ENCODE measurements at places on chromosomes 4 and X. TPM values are rescaled to one million over a fixed set of nuclear protein-coding genes. Genes with fewer than 3 reads are reported as not detected.
A peak's percentile ranks its signal among the peaks of the same experiment; 100 is the strongest.

FRG2 gene
- total RNA-seq: not detected

PAK3 gene
- total RNA-seq: 8.0 TPM

CFAP99 gene
- total RNA-seq: not detected

CCKAR gene
- total RNA-seq: not detected

CXXC4 gene
- 1.6 TPM for total RNA-seq

GRCh38 chrX:10944136-10944885, 166.8 kb upstream of the HCCS start:
- peak overlapping the region; percentile 77 for H3K27ac ChIP-seq
- H3K36me3 ChIP-seq: no peaks in the 10 kb centered on the region
- no peaks in the 10 kb centered on the region for H3K27me3 ChIP-seq

DNA sequence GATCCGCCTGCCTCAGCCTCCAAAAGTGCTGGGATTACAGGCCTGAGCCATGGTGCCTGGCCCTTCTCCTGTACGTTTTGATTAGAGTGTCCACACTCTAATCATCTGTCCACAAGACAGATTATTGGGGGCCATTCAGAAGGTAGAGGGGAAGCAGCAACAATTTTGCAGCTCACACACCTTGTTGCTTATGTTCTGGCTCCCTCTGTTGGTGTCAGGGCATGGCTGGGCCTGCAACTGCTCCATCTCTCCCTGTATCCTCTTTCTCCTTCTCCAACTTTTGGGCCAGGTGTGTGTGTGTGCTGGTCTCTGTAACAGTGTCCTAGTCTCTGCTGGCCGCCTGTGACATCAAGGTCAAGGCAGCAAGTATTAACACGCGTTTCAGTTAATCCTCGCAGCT, 125.5 kb upstream of the MBNL3 start:
- H3K27ac ChIP-seq: no peak overlapping the region
- H3K4me1 ChIP-seq: no peaks in the 10 kb centered on the region
- peaks cover 11% of the 10 kb centered on the region for H3K27me3 ChIP-seq
- H3K36me3 ChIP-seq: no peaks in the 10 kb centered on the region

DNA sequence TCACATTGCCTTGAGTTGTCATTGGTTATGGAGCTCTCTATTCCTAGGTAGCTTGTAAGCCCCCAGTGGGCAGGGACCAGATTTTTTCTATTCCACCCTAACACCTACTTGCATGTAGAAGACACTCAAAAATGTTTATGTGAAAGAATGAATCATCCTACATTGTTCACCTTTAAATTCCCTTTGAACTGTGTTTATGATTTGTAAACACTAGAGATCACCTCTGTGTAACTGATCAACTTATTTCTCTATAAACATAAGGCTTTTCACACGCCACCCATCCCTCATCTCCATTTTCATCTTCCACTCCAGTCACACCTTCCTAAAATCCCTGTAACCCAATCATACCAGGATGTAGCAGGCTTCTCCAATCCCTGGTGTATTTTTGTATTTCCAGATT, 142.6 kb upstream of the LEF1 start:
- H3K27ac ChIP-seq: no peak overlapping the region
- H3K4me1 ChIP-seq: no peaks in the 10 kb centered on the region
- H3K36me3 ChIP-seq: no peaks in the 10 kb centered on the region
- no peak overlapping the region for H3K4me3 ChIP-seq
- no peaks in the 10 kb centered on the region for H3K27me3 ChIP-seq

GRCh38 chr4:121449416-121449815, 68.6 kb upstream of the QRFPR start:
- no peaks in the 10 kb centered on the region for H3K27me3 ChIP-seq
- H3K4me3 ChIP-seq: no peak overlapping the region
- no peak overlapping the region for H3K27ac ChIP-seq
- no peaks in the 10 kb centered on the region for H3K4me1 ChIP-seq
- DNase-seq: no peak
- H3K36me3 ChIP-seq: no peaks in the 10 kb centered on the region

GRCh38 chr4:158938220-158939044, 164.4 kb upstream of the RAPGEF2 start:
- H3K36me3 ChIP-seq: no peaks in the 10 kb centered on the region
- H3K4me1 ChIP-seq: peaks cover 2% of the 10 kb centered on the region
- peak; percentile 27 for DNase-seq
- H3K27ac ChIP-seq: no peak overlapping the region
- no peaks in the 10 kb centered on the region for H3K27me3 ChIP-seq

GRCh38 chr4:61202638-61203435, 2.7 kb downstream of the ADGRL3 start:
- H3K36me3 ChIP-seq: no peaks in the 10 kb centered on the region
- peak overlapping the region; percentile 84 for H3K4me3 ChIP-seq
- H3K27me3 ChIP-seq: peaks cover 18% of the 10 kb centered on the region
- H3K27ac ChIP-seq: peak overlapping the region; percentile 49

DNA sequence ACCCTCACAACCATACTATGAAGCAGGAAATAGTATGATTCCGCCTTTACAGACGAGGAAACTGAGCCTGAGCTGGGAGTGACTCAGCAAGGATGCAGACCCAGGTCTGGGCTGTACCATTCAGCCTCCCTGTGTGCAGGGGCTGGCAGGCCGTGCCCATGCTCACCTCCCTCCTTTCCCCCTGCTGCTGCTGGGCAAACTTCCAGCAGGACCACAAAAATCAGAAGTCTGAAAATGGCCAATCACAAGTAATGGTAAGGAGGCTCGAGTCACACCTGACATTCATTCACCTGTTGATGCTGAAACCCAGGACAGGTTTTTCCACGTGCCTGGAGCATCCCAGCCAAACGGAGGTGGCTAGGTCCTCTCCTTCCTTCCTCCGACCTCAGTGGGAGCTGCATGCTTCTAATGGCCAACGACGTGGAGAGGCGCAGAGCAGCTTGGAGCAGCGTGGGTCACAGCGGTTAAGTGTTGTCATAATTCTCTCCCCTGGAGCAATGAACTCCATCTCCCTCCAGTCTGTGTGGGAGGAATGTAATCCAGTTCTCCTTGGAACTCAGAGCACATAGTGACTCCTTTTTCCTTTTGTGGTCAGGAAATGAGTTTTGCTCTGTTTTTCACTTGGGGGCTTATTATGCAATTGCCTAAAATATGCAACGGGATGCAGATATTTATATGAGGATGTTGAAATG, 371.7 kb downstream of the BCOR start:
- peak; percentile 84 for DNase-seq
- H3K36me3 ChIP-seq: no peaks in the 10 kb centered on the region
- H3K27ac ChIP-seq: peak overlapping the region; percentile 47
- peaks cover 52% of the 10 kb centered on the region for H3K27me3 ChIP-seq
- H3K4me1 ChIP-seq: peaks cover 38% of the 10 kb centered on the region

- no peaks in the 10 kb centered on the region for H3K4me1 ChIP-seq
- no peak overlapping the region for H3K4me3 ChIP-seq
These were observed 110.6 kb upstream of the ADAMTS3 start for GRCh38 chr4:72679666-72680065.

GRCh38 chrX:151596282-151596681, 32.8 kb downstream of the PASD1 start:
- H3K36me3 ChIP-seq: no peaks in the 10 kb centered on the region
- H3K4me3 ChIP-seq: no peak overlapping the region
- no peaks in the 10 kb centered on the region for H3K4me1 ChIP-seq
- no peak for DNase-seq
- H3K27me3 ChIP-seq: no peaks in the 10 kb centered on the region
- H3K27ac ChIP-seq: no peak overlapping the region

DNA sequence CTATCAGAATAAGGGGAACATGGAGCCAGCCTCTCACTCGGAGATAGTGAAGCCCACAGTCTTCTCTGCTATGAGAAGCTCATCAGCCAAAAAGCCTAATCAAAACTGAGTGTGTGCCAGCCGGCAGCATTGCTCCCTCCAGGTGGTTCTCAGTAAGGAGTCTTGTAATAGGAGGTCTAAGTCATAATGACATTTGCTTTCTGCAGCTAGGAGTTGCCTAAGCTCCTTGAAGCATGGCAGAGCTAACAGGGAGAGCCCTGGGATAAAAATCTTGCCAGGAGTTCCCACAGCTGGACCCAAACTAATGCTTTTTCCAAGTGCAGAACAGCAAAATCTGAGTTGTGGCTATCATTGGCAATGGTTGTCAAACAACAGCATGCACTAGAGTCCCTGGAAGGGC, 245.2 kb downstream of the SPATA18 start:
- H3K36me3 ChIP-seq: no peaks in the 10 kb centered on the region
- DNase-seq: no peak
